A549 treated with RU486 at 1 μM for 4 hours (cell line): ENCODE measurements at places on chromosomes 16 and 17. TPM values are rescaled to one million over a fixed set of nuclear protein-coding genes. Genes with fewer than 3 reads are reported as not detected.

The VMO1 gene
- total RNA-seq = 0.35 to 1.5 TPM (median 1.1 TPM) in 5 replicates

The OMG gene
- not detected in 5 replicates for total RNA-seq

The RAB26 gene
- 2.7 to 5.0 TPM (median 4.0 TPM) in 5 replicates for total RNA-seq

The EME1 gene
- 13.9 to 16.5 TPM (median 14.9 TPM) in 5 replicates for total RNA-seq

The WDR45B gene
- total RNA-seq = 90.6 to 100 TPM (median 95.7 TPM) in 5 replicates

The TM4SF5 gene
- total RNA-seq = 0.41 to 1.1 TPM (median 0.82 TPM) in 5 replicates

The TUBB3 gene
- 167 to 245 TPM (median 212 TPM) in 5 replicates for total RNA-seq

The WFIKKN1 gene
- total RNA-seq = 0.10 to 0.23 TPM (median 0.13 TPM) in 5 replicates

The ZNF500 gene
- total RNA-seq = 6.6 to 10.1 TPM (median 7.9 TPM) in 5 replicates

The KRT31 gene
- not detected in 5 replicates for total RNA-seq

The EFCAB13 gene
- total RNA-seq = 0.72 to 2.9 TPM (median 1.9 TPM) in 5 replicates

The MFSD11 gene
- total RNA-seq = 19.7 to 23.5 TPM (median 22.5 TPM) in 5 replicates

The KRTAP4-16 gene
- not detected in 5 replicates for total RNA-seq

The CLEC19A gene
- total RNA-seq = 0.08 to 0.18 TPM (median 0.11 TPM) in 4 of 5 replicates, not detected in the other

The ANKRD40CL gene
- total RNA-seq = not detected in 5 replicates

The RETREG3 gene
- 26.5 to 30.0 TPM (median 28.4 TPM) in 5 replicates for total RNA-seq

The C16orf46 gene
- total RNA-seq = 0.62 to 1.5 TPM (median 0.92 TPM) in 5 replicates

The FAM20A gene
- total RNA-seq = 0.08 TPM in 1 of 5 replicates, not detected in the others

The HNF1B gene
- total RNA-seq = 21.4 to 27.6 TPM (median 27.4 TPM) in 5 replicates

The TMEM88 gene
- 0.31 to 1.5 TPM (median 0.71 TPM) in 5 replicates for total RNA-seq

The CHD9 gene
- 11.3 to 23.8 TPM (median 18.7 TPM) in 5 replicates for total RNA-seq

The C1QTNF8 gene
- total RNA-seq = not detected in 5 replicates

The DHX58 gene
- total RNA-seq = 0.31 to 0.62 TPM (median 0.50 TPM) in 5 replicates

The CEP112 gene
- 6.3 to 8.0 TPM (median 7.0 TPM) in 5 replicates for total RNA-seq

The TGFB1I1 gene
- 36.6 to 57.9 TPM (median 44.1 TPM) in 5 replicates for total RNA-seq

The FSCN2 gene
- 0.96 to 1.6 TPM (median 1.1 TPM) in 5 replicates for total RNA-seq

The DCTPP1 gene
- 100.0 to 144 TPM (median 139 TPM) in 5 replicates for total RNA-seq

The PPY gene
- 0.28 TPM in 1 of 5 replicates, not detected in the others for total RNA-seq

The GPR139 gene
- total RNA-seq = not detected in 5 replicates

The TNFRSF17 gene
- not detected in 5 replicates for total RNA-seq

The TP53TG3 gene
- 0.42 to 0.82 TPM (median 0.45 TPM) in 3 of 5 replicates, not detected in the others for total RNA-seq

The SCARF1 gene
- 0.22 to 0.37 TPM (median 0.32 TPM) in 5 replicates for total RNA-seq

The ITFG1 gene
- total RNA-seq = 25.4 to 43.9 TPM (median 41.1 TPM) in 5 replicates

The OR1G1 gene
- not detected in 5 replicates for total RNA-seq

The PLEKHG4 gene
- 9.4 to 16.4 TPM (median 15.4 TPM) in 5 replicates for total RNA-seq

The CTF1 gene
- total RNA-seq = 0.08 to 0.23 TPM (median 0.16 TPM) in 4 of 5 replicates, not detected in the other

The KRT40 gene
- not detected in 5 replicates for total RNA-seq

The C16orf96 gene
- not detected in 5 replicates for total RNA-seq

The RNF43 gene
- 0.10 to 0.47 TPM (median 0.32 TPM) in 5 replicates for total RNA-seq
